ENCODE measurements at places on chromosomes 3 and 15. TPM values are rescaled to one million over a fixed set of nuclear protein-coding genes. Genes with fewer than 3 reads are reported as not detected.

DNA sequence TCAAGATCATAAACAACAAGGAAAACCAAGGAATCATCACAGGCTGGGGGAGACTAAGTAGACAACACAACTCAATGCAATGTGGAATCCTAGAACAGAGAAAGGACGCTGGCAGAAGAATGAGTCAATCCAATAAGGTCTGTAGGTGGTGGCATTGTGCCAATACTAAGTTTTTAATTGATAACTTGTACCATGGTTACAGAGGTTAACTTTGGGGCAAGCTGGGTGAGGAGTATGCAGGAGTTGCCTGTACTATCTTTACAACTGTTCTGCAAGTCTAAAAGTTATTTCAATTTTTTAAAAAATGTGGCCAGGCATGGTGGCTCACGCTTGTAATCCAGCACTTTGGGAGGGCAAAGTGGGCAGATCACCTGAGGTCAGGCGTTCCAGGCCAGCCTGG lies 46.2 kb downstream of the RORA start:
- peak; percentile 28 for DNase-seq
- H3K36me3 ChIP-seq = no peaks in the 10 kb centered on the region
- peaks cover 3% of the 10 kb centered on the region for H3K4me1 ChIP-seq
- no peak overlapping the region for H3K27ac ChIP-seq

- no peaks in the 10 kb centered on the region for H3K36me3 ChIP-seq
- DNase-seq = no peak
- H3K27ac ChIP-seq = no peak overlapping the region
- no peaks in the 10 kb centered on the region for H3K27me3 ChIP-seq
- H3K4me1 ChIP-seq = no peaks in the 10 kb centered on the region
These were observed 56.4 kb downstream of the ZNF621 start for GRCh38 chr3:40581166-40581565.

- H3K4me3 ChIP-seq = no peak overlapping the region
- no peak for DNase-seq
- no peaks in the 10 kb centered on the region for H3K36me3 ChIP-seq
- no peaks in the 10 kb centered on the region for H3K27me3 ChIP-seq
- H3K4me1 ChIP-seq = no peaks in the 10 kb centered on the region
These were observed 177.7 kb upstream of the MCTP2 start for GRCh38 chr15:94053626-94054025.

The UBE2E1 gene
- total RNA-seq = 198 TPM

The ARPIN gene
- total RNA-seq = 19.4 TPM

The THBS1 gene
- 55.2 TPM for total RNA-seq

GRCh38 chr3:88960019-88960418 lies 147.4 kb upstream of the EPHA3 start:
- no peak for DNase-seq
- no peak overlapping the region for H3K4me3 ChIP-seq
- H3K4me1 ChIP-seq = peaks cover 26% of the 10 kb centered on the region
- no peaks in the 10 kb centered on the region for H3K27me3 ChIP-seq
- no peaks in the 10 kb centered on the region for H3K36me3 ChIP-seq

GRCh38 chr3:185981621-185982020 lies 43.8 kb upstream of the TRA2B start:
- no peak for DNase-seq
- peaks cover 9% of the 10 kb centered on the region for H3K27me3 ChIP-seq
- no peak overlapping the region for H3K4me3 ChIP-seq
- H3K27ac ChIP-seq = no peak overlapping the region
- H3K4me1 ChIP-seq = no peaks in the 10 kb centered on the region

GRCh38 chr15:29635513-29636098 lies 186.7 kb downstream of the TJP1 start:
- H3K36me3 ChIP-seq = no peaks in the 10 kb centered on the region
- no peak overlapping the region for H3K27ac ChIP-seq

GRCh38 chr3:50430950-50431435 lies 71.7 kb upstream of the TMEM115 start:
- no peak overlapping the region for H3K27ac ChIP-seq
- DNase-seq = no peak
- no peak overlapping the region for H3K4me3 ChIP-seq
- no peaks in the 10 kb centered on the region for H3K36me3 ChIP-seq
- H3K27me3 ChIP-seq = no peaks in the 10 kb centered on the region
- peaks cover 12% of the 10 kb centered on the region for H3K4me1 ChIP-seq

- H3K4me3 ChIP-seq = no peak overlapping the region
- H3K4me1 ChIP-seq = no peaks in the 10 kb centered on the region
These were observed 370.6 kb upstream of the NAALADL2 start for GRCh38 chr3:174488527-174488926.

GRCh38 chr15:25877681-25878080 lies 14.6 kb upstream of the ATP10A start:
- H3K27me3 ChIP-seq = no peaks in the 10 kb centered on the region
- H3K4me1 ChIP-seq = no peaks in the 10 kb centered on the region

GRCh38 chr3:14301558-14301957 lies 100.8 kb upstream of the SLC6A6 start:
- no peaks in the 10 kb centered on the region for H3K4me1 ChIP-seq
- no peak overlapping the region for H3K27ac ChIP-seq
- no peak overlapping the region for H3K4me3 ChIP-seq
- DNase-seq = no peak
- no peaks in the 10 kb centered on the region for H3K36me3 ChIP-seq

GRCh38 chr3:16998236-16998923 lies 113.6 kb downstream of the PLCL2 start:
- no peak overlapping the region for H3K4me3 ChIP-seq
- H3K27ac ChIP-seq = no peak overlapping the region
- no peaks in the 10 kb centered on the region for H3K36me3 ChIP-seq
- H3K27me3 ChIP-seq = peaks cover 11% of the 10 kb centered on the region
- peaks cover 11% of the 10 kb centered on the region for H3K4me1 ChIP-seq

- H3K27ac ChIP-seq = no peak overlapping the region
- H3K4me1 ChIP-seq = no peaks in the 10 kb centered on the region
- no peak overlapping the region for H3K4me3 ChIP-seq
These were observed 11.7 kb downstream of the RAD54L2 start for GRCh38 chr3:51550080-51550819.

- H3K27me3 ChIP-seq = no peaks in the 10 kb centered on the region
- H3K27ac ChIP-seq = no peak overlapping the region
- H3K36me3 ChIP-seq = no peaks in the 10 kb centered on the region
- no peak overlapping the region for H3K4me3 ChIP-seq
These were observed 32.8 kb downstream of the CFAP20DC start for GRCh38 chr3:59016930-59017616.

The OR5H14 gene
- total RNA-seq = not detected

- H3K36me3 ChIP-seq = no peaks in the 10 kb centered on the region
- DNase-seq = no peak
- no peak overlapping the region for H3K4me3 ChIP-seq
- no peak overlapping the region for H3K27ac ChIP-seq
- no peaks in the 10 kb centered on the region for H3K4me1 ChIP-seq
These were observed 403.6 kb upstream of the PROK2 start for GRCh38 chr3:72188536-72188935.

DNA sequence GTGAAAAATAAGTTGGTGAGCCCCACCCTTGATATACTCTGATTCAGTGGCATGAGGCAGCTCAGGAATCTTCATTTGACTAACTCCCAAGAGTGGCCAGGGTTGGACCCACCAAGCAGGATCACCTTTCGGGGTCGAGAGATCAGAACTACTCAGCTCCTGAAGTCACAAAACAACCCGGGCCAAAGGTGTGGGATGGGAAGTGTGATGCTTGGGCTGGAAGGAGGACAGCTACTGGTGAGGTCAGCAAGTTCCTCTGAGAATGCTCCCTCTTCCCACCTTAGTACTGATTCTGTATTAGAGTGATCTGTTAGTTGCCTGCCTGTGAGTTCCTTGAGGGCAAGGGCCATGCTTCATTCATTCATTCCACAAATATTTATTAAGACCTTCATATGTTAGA lies 15.1 kb downstream of the ESYT3 start:
- H3K4me3 ChIP-seq = no peak overlapping the region
- DNase-seq = no peak
- H3K27ac ChIP-seq = no peak overlapping the region
- H3K36me3 ChIP-seq = no peaks in the 10 kb centered on the region

DNA sequence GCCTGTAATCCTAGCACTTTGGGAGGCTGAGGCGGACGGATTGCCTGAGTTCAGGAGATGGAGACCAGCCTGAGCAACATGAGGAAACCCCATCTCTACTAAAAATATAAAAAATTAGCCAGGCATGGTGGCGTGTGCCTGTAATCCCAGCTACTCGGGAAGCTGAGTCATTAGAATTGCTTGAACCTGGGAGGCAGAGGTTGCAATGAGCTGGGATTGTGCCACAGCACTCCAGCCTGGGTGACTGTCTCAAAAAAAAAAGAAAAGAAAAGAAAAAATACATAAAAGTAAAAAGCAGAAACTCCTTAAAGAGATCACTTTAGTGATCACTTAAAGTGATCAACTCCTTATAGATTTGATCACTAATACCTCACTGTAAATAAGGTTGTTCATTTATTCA lies 78.0 kb downstream of the GMPS start:
- H3K4me1 ChIP-seq = no peaks in the 10 kb centered on the region
- peaks cover 4% of the 10 kb centered on the region for H3K36me3 ChIP-seq
- H3K4me3 ChIP-seq = no peak overlapping the region
- no peak for DNase-seq
- no peaks in the 10 kb centered on the region for H3K27me3 ChIP-seq

DNA sequence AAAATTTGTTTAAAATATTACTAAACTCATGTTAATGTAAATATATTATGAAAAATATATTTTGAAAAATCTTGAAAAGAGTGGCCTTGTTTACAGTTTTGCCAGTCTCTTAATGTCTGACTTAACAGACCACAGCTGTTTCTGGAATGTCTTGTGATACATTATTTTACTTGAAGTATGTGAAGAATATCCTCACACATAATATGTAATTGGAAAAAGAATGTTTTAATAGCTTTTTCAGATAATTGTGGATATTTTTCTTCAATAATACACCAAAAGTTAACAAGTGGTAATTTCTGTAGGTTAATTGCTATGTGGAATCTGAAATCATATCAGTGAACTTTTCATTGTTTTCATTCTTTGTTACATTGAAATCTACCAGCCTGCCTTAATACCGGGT lies 101.3 kb downstream of the UBE2E2 start:
- DNase-seq = peak; percentile 49
- H3K4me1 ChIP-seq = peaks cover 5% of the 10 kb centered on the region
- no peaks in the 10 kb centered on the region for H3K36me3 ChIP-seq
- no peak overlapping the region for H3K27ac ChIP-seq
- no peaks in the 10 kb centered on the region for H3K27me3 ChIP-seq

The GPR171 gene
- total RNA-seq = not detected

DNA sequence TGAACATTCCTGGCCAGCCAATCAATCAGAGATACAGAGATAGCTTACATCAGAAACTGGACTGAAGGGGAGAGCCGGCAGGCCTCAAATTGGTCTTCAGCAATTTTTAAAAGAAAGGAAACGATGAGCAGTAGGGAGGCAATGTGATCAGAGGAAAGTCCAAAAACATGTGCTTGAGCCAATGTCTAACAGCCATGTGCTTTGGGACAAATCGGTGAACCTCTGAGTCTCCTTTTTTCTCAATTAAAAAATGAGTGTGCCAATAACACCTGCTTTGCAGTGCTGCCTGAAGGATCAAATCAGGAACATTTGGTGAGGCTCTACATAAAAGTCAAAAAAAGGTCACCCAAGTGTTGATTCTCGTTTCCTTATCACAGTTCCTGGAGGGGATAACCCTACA lies 7.4 kb upstream of the EIF4E3 start:
- H3K4me3 ChIP-seq = no peak overlapping the region
- H3K27me3 ChIP-seq = peaks cover 15% of the 10 kb centered on the region
- no peak for DNase-seq

The SYNPR gene
- total RNA-seq = 0.36 TPM

GRCh38 chr3:187626581-187626980 lies 43.6 kb downstream of the SST start:
- DNase-seq = no peak
- H3K4me3 ChIP-seq = no peak overlapping the region
- no peaks in the 10 kb centered on the region for H3K27me3 ChIP-seq
- no peaks in the 10 kb centered on the region for H3K36me3 ChIP-seq

The GPR149 gene
- not detected for total RNA-seq

DNA sequence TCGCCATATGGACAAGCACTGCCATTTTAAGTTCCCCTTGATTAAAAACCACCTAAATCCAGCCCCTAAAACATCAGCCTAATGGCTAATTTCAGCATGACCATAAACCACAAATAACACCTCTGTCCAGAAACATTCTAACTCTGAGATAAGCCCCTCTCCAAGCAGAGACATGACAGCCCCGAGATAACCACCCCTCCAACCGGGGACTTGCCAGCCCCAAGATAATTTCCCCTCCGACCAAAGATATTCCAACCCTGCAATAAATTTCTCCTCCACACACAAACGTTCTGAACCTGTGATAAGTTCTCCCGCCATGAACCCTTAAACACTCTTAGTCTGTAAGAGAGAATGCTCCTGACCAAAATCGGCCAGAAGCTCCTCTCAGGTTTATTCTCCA lies 586.8 kb downstream of the EDEM1 start:
- peaks cover 10% of the 10 kb centered on the region for H3K4me1 ChIP-seq
- no peaks in the 10 kb centered on the region for H3K36me3 ChIP-seq
- DNase-seq = peak; percentile 4
- H3K4me3 ChIP-seq = no peak overlapping the region

DNA sequence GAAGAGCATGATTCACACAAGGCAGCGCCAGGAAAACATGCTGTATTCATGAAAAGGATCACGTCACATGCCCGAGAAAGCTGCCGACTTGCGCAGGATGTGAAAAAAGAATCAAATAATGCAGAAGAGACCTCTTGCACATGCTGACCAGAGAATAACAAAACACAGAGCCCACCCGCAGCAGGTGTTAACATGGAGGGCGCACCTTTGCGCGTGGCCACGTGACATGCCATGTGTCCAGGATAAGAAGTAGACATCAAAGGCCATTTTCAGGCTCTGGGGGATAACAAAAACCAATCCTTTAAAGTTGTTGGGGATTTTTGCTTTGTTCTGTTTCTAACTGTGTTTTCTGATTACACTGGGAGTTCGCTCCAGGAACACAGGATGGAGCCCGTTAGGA lies 1332.8 kb downstream of the ZPLD1 start:
- H3K27me3 ChIP-seq = no peaks in the 10 kb centered on the region
- no peak overlapping the region for H3K27ac ChIP-seq
- no peaks in the 10 kb centered on the region for H3K36me3 ChIP-seq
- DNase-seq = no peak
- no peak overlapping the region for H3K4me3 ChIP-seq

DNA sequence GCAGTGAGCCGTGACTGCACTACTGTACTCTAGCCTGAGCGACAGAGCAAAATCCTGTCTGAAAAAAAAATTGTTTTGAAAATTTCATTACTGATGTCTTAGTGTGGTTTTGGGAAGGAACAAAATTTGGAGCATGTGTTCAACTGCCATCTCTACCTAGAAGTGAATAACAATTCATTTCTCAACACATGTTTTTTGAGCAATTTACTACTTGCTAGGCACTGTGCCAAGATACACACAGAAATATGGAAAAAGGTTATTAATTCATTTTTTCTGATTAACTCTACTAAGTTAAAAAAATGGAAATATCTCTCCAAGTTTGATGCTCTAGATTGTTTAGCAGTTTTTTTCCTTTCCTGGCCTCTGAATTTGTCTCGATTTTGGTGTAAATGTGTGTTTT lies 5.2 kb upstream of the TCF12 start:
- H3K4me3 ChIP-seq = no peak overlapping the region
- peaks cover 6% of the 10 kb centered on the region for H3K4me1 ChIP-seq
- no peaks in the 10 kb centered on the region for H3K27me3 ChIP-seq
- H3K27ac ChIP-seq = no peak overlapping the region

Measured in cardiac muscle cell (in vitro differentiated cells and primary cell).